Thymus (tissue), 14 donors: ENCODE measurements at places on chromosomes 2 and 18. TPM values are rescaled to one million over a fixed set of nuclear protein-coding genes. Genes with fewer than 3 reads are reported as not detected.

DNA sequence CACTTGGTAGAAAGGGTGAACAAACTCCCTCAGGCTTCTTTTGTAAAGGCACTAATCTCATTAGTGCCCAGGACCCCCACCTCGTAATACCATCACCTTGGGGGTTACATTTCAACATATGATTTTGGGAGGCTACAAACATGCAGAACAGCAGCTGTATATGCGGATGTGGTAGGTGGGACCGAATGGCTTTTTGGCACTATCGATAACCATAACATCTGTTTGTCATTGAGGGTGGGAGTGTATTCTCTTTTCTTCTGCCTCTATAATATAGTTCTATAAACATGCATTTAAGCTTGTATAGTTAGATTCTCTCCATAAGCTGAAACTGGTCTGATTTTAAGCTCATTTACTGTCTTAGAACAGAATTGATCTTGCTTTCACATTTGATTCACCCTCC lies 239.1 kb upstream of the BOD1L2 start:
- DNase-seq = no peak
- H3K4me3 ChIP-seq = no peak overlapping the region
- no peaks in the 10 kb centered on the region for H3K27me3 ChIP-seq
- H3K4me1 ChIP-seq = no peaks in the 10 kb centered on the region
- H3K27ac ChIP-seq = no peak overlapping the region
- no peaks in the 10 kb centered on the region for H3K36me3 ChIP-seq

DNA sequence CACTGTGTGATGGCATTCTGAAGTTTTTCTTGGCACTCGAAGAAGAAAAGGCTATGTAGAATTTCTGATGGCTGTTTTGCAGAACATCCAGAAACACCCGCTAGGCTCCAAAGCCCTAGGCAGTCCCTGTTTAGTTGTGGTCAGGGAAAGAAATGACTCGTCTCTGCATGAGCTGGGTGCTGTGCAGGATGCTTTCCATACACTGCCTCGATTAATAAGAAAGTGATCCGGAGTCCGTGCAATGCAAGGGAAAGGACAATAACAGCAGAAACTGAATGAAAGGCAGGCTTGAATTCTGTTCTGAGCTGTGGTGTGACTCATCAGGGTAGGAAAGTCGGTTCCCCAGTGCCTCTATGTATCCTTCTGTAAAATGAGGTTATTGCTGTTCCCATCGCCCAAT lies 18.7 kb downstream of the MAPRE3 start:
- H3K4me1 ChIP-seq = no peaks in the 10 kb centered on the region
- peaks cover 22% of the 10 kb centered on the region for H3K27me3 ChIP-seq
- H3K36me3 ChIP-seq = no peaks in the 10 kb centered on the region
- no peak overlapping the region for H3K27ac ChIP-seq
- H3K4me3 ChIP-seq = no peak overlapping the region
- DNase-seq = no peak

DNA sequence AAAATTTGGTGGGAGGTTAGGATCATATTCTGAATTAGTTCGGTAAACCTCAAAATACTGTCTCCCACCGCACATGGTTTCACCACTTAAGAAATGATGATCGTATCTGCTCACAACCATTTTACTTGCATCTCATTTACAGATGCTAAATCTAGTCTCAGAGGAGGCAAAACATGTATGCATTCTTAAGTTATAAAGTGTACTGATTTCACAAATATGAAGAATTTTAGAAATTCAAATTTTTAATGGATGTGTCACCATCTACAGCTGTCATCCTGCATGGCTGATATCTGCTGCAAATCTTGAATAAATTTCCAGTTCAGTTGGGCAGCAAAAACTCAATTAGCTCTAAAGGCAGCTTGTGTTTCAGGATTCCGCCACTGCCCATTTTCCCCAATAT lies 243.3 kb upstream of the KCNJ3 start:
- no peak overlapping the region for H3K27ac ChIP-seq
- H3K4me1 ChIP-seq = no peaks in the 10 kb centered on the region
- no peak overlapping the region for H3K4me3 ChIP-seq
- no peaks in the 10 kb centered on the region for H3K27me3 ChIP-seq
- DNase-seq = no peak
- H3K36me3 ChIP-seq = no peaks in the 10 kb centered on the region

DNA sequence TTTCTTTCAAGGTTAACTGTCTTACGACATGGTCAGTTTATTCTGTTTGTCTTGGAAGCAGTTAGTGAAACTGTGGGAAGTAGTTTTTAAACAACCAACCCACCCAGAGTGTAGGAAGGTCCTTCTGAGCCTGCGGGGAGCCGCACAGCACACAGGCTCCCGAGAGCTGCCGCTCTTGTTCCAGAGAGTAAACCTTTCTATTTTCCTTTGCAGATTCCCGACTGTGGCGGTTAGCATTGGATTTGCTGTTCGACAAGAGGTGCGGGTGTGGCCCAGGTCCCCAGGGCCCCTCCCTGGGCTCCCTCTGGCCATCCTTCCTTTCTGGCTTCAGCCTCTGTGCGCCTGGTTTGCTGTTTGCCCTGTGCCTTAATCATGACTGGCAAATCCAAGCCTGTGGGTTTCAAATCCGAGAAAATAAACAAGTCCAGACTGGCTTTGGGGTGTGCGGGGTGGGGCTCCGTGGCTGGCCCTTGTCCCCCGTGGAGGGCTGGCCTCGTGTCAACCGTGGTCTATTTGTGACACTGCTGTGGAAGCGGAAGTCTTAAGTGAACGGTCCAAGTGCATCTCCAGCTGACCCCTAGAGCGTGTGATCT lies 30.7 kb downstream of the IMPA2 start:
- no peak overlapping the region for H3K27ac ChIP-seq
- H3K36me3 ChIP-seq = no peaks in the 10 kb centered on the region
- H3K4me1 ChIP-seq = no peaks in the 10 kb centered on the region

The WIPF1 gene
- polyA plus RNA-seq = 65.0 TPM

The COL6A3 gene
- polyA plus RNA-seq = 36.2 TPM

The PRKCE gene
- polyA plus RNA-seq = 3.3 TPM

The COL4A3 gene
- polyA plus RNA-seq = 2.5 TPM

The PCARE gene
- polyA plus RNA-seq = 0.02 TPM

The PROKR1 gene
- polyA plus RNA-seq = 0.07 TPM

The OR6B2 gene
- not detected for polyA plus RNA-seq
